ENCODE measurements at places on chromosomes 6 and 20. TPM values are rescaled to one million over a fixed set of nuclear protein-coding genes. Genes with fewer than 3 reads are reported as not detected.

DNA sequence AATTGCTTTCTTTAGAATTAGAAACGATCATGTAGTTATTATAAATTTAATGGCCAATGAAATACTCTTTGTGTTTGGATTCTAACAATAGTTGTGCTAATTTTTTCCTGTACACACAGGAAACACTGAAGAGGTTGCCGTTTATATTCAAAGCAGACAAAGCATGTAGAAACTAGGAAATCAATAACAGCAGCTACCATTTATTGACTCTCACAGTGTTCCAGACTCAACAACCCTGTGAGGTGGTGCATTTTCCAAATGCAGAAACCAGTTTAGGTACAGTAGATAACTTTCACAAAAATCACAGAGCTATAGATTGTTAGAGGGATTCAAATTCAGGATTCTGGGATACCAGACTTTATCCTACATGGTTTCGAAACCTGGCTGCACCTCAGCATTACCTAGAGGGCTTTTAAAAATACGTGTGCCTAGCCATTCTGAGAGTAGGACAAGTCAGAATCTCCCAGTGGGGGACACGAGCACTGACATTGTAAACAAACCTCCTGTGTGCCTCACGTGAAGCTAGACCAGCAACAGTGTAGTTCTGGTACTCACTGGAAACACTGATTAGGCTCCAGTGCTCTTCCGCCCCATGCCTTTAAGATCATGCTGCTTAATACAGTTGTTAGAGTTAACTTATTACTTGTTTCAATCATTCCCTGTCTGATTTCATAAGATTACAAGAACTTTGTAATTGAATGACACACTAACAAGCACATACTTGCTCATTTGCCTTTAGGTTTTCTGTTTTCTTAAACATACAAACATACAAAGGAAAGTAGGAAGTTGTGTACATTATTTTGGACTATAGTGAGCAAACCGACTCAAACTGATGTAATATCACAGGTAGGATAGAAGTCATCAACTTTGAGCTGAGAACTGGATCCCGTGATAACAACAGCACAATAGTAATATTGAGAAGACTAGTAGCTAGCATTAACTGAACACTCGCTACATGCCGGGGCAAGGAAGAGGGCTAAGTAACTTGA lies 65.8 kb downstream of the MAP3K4 start:
- DNase-seq = no peak

The TMEM244 gene
- not detected for total RNA-seq

The SLC17A2 gene
- not detected for total RNA-seq

The LPA gene
- 0.33 TPM for total RNA-seq

DNA sequence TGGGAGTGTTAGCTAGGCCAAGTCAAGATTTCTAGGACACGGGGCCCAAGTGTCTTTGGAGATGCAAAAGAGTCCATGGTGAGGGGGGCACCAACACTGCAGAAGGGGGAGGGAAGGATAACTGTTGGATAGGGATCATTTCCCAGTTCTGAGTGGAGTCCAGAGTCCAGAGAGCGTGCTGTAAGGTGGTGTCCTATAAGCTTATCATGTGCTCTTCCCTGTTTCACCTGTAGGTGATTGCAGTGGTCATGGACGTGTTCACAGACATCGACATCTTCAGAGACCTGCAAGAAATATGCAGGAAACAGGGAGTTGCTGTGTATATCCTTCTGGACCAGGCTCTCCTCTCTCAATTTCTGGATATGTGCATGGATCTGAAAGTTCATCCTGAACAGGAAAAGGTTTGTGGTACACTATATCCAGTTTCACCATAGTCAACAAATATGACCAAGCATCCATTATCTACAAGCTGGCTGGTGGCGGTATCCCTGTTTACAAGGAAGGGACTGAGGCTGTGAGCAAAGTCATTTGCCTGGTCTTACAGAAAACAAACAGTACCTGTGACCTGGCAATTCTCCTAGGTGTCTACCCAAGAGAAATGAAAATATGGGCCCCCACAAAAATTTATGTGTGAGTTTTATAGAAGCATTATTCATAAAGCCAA lies 15.6 kb downstream of the FAM83D start:
- no peak for DNase-seq

DNA sequence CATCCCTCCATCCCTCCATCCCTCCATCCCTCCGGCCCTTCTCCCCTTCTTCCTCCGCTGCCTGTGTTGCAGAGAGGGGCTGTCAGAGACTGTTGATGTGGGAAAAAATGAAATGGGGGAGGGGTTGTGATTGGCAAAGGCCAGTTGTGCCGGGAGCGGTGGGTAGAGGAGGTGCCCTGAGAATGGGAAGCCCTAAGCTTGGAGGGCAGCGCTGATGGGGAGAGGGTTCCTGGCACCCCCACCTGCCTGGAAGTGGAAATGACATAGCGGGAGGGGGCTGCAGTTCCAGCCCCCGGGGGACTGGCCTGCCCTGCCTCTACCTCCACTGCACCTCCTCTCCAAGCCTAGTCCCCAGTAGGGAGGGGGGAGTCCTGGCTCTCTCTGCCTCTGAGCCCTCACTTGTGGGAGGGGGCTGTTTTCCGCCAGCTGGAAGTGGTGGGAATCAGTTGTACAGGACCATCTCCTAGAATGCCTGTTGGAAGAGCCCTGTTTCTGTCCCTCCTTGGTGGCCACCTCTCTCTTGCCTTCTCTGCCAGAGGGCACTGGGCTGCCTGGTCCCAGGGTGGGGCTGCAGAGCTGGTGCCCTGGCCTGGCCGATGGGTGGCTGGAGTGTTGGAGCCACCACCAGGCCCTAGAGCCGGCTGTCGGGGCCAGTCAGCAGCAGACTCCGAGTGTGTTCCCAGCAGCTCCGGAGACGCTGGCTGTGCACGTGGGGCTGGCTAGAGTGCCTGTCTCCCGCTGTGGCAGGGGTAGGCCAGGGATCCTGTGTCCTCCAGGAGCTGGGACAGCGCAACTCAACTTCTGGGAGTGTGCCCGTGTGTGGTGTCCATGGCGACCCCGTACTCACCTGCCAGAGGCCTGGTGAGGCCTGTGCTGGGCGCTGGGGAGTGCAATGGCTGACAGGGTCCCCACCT lies 1.5 kb downstream of the DLGAP4 start:
- DNase-seq = no peak

- no peak for DNase-seq
These were observed 85.6 kb upstream of the KHDRBS2 start for GRCh38 chr6:62371453-62372210.

GRCh38 chr6:83352424-83353061 lies 78.3 kb downstream of the ME1 start:
- no peak for DNase-seq

The C20orf173 gene
- total RNA-seq = not detected

DNA sequence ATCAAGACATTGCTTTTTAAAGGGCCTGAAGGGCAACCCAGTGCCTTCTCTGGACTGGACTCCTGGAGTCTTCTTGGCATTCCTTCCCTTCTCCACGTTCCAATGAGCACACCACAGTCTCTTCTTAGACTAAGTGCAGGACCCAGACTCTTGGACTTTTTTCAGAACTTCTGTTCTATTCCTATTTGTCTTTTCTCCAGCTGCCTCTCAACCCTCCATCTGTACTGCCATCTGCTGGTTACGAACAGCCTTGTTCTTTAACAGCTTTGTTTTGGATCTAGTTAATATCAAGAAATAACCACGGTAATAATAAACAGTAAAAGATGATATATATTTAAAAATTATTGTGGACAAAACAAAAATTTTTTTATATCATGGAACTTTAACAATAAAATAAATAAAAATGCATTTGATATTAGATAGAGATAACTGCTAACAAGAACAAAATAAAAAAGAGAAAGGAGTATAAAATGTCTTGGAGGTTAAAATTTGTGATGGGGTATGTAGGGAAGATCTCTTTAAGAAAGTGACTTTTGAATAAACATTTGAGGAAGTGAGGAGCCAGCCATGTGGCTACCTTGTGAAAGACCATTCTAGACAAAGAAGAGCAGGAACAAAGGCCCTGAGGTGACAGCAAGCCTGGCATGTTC lies 105.1 kb upstream of the HCRTR2 start:
- DNase-seq = no peak

- DNase-seq = no peak
These were observed 160.8 kb downstream of the UBE3D start for GRCh38 chr6:82904860-82905259.

DNA sequence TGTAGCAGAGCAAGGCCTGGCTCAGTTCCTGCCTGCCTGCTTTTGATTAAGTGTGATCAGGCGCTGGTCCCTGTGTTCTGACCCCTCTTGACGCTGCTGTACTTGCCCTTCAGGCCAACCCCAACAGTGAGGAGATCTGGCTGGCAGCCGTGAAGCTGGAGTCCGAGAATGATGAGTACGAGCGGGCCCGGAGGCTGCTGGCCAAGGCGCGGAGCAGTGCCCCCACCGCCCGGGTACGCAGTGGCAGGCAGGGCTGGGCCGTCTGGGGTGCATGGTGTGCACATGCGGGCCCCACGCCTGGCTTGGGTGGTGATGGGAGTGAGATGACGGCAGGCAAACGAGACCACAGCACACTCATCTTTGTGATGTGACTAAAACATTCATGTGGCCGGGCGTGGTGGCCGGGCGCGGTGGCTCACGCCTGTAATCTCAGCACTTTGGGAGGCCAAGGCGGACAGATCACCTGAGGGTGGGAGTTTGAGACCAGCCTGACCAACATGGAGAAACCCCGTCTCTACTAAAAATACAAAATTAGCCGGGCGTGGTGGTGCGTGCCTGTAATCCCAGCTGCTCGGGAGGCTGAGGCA lies 10.1 kb upstream of the C20orf204 start:
- no peak for DNase-seq

- no peak for DNase-seq
These were observed 20.7 kb upstream of the ZNF76 start for GRCh38 chr6:35238843-35239289.

GRCh38 chr6:4294636-4295035 lies 159.3 kb upstream of the ECI2 start:
- DNase-seq = no peak

The GHRH gene
- not detected for total RNA-seq

DNA sequence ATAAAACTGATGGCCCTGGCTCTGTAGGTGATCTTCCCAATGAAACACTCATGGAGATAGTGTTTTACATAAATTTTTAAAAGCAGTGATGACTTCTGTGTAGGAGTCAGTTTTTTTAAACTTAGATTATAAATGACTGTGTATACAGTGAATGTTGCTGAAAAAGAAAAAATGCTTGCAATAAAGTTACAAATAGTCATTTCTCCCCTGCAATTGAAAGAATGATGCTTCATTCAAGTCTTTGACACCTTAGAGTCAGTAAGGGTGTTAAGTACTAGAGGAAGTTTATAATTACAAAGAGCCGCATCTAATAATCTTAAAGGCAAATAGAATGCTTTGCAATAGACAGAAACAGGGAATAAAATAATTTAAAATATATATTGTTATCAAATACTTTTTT lies 27.6 kb downstream of the ZNF292 start:
- no peak for DNase-seq

DNA sequence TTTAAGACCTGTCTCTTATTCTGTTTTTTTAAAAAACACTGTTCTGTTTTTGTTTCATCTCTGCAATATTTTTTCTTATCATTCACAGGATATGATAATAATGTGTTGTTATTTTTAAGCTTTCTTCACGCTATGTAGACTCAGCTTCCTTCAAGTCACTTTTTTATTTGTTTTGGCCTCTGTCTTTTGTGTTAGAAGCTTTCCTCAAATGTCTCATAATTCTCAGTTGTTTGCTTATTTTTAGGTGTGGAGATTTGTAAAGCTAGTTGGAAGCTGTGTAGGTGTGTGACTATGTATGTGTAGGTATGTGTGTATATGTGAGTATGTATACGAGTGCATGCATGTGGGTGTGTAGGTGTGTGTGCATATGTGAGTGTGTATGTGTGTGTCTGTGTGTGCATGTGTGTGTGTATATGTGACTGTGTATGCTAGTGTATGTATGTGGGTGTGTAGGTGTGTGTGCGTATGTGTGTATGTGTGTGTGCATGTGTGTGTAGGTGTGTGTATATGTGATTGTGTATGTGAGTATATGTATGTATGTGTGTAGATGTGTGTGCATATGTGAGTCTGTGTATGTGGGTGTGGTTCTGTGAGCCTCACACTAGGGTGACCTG lies 16.3 kb upstream of the VEGFA start:
- DNase-seq = peak; percentile 6

The SAMD3 gene
- total RNA-seq = 0.33 TPM

The DNAAF9 gene
- 22.8 TPM for total RNA-seq

DNA sequence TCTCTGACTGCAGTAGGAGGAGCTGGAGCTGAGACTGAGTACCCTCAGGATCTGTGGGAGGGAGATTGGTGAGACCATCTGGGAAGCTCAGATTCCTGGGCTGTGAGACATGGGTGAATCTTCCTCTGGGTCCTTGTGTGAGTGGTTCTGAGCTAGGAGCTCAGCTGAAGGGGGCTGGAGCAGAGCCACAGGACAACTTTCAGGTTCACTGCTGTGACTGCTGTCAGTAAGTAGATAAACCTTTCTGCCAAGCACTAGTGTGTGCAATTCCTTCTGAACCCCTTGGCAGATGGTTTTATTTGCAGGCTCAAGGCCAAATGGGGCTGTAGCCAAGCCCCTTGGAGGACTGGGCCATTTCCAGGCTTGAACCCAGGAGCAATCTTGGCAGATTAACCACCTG lies 49.6 kb upstream of the SNAP91 start:
- DNase-seq = no peak

DNA sequence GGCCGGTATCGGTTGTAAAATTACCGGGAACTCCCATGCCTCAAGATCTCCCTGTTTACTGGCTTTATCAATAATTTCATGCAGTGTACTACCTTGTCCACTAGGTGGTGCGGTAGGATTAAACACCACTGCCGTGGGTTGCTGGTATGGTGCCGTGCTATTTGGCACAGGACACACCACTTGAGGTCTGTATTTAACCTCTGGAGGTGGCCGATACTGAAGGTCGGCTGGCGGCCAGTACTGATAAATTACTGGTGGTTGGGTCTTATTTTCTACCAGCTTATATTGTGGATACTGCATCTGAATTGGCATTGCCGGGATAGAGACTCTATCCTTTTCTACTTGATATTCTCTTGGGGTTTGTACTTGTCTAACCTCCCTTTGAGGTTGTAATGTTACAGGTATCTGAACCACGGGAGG lies 14.3 kb upstream of the PTCRA start:
- DNase-seq = peak; percentile 77

GRCh38 chr6:139134064-139134395 lies 850 bp upstream of the HECA start:
- DNase-seq = no peak

- no peak for DNase-seq
These were observed 553.0 kb upstream of the MARCKS start for GRCh38 chr6:113304116-113304515.

DNA sequence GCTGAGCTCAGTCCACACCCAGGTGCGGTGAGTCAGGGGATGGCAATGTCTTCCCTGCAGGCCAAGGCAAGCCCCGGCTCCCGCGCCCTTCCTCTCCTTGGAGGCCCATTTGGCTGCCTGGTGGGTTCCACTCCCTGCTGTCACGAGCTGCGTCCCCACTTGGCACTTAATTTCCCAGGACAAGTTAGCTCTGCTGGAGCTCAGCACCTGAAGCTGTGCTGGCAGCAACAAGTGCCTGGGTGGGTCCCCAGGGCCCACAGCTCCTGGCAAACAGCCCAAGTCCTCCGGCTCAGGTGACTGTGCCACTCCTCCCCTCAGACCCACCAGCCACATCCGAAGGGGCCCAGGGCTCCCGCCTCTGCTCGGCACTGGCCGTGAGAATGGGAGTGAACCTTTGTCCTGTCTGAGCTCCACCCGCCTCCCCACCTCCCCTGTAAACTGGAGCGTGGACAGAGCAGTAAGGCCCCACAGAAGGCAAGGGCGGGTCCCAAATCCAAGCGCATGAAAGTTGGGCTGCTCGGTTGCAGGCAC lies 16.9 kb downstream of the LAMA5 start:
- DNase-seq = peak; percentile 82

- no peak for DNase-seq
These were observed 101.3 kb downstream of the MTHFD1L start for GRCh38 chr6:150966786-150967185.

The NKAPL gene
- total RNA-seq = 2.3 TPM

- no peak for DNase-seq
These were observed 40.9 kb downstream of the NCOA7 start for GRCh38 chr6:125831659-125832058.
